ENCODE measurements at places on chromosomes 12 and 14.

DNA sequence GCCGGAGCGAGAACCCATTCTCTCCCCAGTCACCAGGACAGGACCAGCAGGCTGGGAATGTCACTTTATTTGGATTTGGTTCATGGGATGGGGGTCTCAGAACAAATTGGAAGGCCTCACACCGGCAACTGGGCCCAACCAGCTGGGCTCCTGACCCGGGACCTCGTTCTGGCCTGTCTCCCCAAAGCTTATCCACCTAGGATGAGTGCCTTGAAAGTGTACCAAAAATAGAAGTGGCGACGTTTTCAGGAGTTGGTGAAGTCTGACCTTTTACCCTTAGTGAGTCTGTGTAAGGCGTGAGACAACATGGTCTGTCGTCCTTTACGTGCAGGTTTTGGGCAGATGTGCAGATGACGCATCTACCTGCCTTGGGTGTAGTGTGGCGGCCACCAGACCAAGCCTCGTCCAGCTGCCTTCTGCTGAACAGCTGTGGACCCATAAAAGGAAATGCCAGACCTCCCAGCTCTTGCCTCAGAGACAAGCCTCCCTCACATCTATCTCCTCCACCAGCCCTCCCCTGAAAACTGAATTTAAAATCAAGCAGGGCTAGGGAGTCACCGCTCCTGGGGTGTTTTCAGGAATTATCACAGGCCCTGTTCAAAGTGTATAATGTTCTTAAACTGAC is 36.6 kb upstream of the CLMN start:
- no peak for DNase-seq

DNA sequence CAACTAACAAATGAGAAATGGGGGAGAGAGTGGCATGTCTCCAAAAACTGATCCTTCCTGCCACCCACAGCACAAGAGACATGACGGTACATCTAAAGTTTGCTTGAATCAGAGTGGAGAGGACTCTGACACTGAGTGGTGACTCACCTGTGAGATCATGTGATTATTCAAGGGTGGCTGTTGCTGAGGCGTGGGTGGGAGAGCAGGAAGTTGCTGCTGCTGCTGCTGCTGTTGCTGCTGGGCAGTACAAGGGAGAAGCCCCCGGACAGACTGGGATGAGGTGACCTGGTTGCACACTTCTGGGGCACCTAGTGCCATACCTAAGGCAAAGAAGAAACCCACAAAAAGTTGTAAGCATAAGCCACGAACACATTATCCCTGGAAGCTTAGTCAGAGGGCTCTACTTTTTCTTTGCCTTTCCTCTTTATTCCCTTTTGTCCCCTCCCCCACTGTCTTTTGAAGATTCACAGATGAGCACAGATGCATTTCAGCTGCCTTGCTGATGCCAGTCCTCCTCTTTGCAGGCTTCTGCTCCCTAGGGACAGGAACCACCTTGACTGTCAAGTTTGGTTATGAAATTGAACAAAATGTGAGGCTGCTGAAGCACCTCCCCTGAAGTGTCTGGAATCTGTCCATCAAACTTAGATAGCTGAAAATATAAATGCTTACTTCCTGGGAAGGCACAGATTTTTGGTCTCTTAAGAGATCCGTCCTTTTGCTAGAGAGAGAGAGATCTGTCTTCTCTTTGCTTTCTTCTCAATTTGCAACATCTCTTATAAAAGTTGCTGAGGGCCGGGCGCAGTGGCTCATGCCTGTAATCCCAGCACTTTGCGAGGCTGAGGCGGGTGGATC is 29.4 kb upstream of the STAC3 start:
- DNase-seq: peak; percentile 85

DNA sequence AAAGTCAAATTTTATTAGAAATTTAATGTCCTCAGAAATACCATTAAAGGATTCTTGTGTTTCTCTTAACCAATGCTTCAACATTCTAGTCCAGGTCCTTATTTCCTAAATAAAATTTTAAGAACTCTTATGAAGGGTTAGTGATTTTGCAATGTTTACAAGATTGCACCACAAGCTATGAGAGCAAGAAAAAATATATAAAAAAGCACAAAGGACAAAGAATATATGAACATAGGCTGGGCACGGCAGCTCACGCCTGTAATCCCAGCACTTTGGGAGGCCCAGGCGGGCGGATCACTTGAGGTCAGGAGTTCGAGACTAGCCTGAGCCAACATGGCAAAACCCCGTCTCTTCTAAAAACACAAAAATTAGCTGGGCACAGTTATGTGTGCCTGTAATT is 7.7 kb downstream of the RACGAP1 start:
- no peak for DNase-seq

GRCh38 chr12:89779090-89779489 is 70.5 kb upstream of the ATP2B1 start:
- no peak for DNase-seq

DNA sequence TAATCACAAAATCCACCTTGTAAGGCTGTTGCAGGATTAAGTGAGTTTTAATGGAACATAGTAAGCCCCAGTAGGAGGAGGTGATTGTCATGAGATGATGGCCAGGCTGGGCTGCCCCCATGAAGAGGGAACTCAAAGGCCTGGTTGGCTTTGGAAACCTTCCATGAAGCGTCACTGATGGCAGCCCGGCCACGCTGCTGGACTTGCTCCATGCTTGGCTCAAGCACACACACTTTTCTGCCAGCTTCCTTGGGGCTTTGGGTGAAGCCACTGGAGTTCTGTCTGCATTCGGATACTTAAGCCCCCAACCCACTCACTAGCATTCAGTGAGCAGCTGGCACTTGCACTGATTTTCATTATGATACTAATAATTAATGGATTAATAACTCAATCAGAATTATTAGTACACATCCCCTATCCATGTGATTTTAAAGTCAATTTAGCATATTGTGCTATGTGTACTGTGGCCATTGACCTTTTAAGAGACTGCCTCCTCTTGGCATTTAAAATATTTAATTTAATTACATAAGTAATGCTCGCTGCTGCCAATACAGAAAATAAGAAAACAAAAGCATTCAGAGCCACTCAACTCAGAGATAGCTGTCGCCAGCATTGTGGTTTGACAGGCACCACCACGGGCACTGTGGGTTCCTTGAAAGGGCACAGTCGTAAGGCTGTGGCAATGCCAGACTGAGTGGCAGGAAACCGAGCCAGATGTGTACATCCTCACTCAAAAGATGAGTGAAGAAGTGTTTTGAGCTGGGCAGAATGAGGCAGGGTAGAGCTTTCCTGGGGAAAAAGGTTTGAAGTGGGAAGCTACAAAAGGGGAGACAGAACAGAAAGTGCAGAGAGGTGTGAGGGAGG is 15.9 kb downstream of the KRT85 start:
- peak; percentile 41 for DNase-seq

- no peak for DNase-seq
Observed at GRCh38 chr14:42028607-42029006, 421.9 kb downstream of the LRFN5 start.

GRCh38 chr12:6500466-6500865 is 6.6 kb downstream of the NCAPD2 start:
- no peak for DNase-seq

GRCh38 chr12:122282061-122282460 is 15.8 kb upstream of the VPS33A start:
- DNase-seq: no peak

GRCh38 chr12:58833853-58834252 is 86.5 kb downstream of the LRIG3 start:
- no peak for DNase-seq

DNA sequence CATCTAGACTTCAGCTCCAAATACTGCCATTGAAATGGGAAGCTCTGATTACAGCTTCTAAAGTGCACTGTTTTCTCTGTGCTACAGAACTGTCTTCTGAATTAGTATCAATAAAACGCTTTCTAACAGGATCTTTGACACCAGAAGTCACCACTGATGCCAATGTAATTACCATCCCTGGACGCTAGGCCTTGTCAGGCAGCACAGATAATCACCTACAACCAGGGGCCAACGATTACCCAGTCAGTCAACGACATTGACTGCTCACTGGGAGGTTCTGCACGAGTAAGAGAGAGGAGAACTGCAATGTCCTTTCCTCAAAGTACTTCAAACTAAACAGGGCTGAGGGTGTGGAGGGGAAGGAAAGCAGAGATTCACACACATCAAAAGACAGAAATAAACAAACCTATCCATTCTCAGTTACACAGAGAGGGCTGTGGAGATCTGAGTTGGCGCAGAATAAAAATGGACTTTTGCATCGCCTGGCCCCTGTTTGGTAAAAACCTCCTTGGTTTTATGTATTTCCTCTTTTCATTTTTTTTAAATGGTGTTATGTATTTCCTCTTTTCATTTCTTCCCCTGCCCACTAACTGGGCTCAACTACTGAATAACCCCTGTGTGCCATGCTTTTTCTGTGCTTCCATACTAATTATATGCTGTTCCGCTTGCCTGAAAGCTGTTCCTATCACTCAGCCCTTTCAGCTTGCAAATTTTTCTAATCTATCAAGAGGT is 492.2 kb downstream of the APAF1 start:
- no peak for DNase-seq

DNA sequence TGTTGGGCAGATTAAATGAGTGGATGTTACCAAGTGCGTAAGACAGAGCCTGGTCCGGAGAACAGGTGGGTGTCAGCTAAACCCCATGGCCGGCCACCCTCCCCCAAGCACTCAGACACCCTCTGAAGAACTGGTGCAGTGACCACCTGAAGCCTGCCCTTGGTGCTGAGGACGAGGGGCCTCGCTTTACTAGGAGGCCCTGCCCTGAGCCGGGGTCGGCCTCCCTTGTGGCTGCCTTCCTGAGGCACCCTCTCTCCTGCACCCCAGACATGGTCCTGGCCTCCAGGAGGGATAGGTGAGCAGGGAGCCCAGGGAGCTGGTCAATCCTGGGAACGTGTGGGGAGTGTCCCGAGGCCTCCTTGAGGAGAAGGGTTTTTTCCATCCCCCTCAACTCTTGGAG is 4.9 kb upstream of the KIF26A start:
- DNase-seq: no peak

GRCh38 chr12:11150832-11151231 is 16.4 kb upstream of the TAS2R30 start:
- DNase-seq: no peak

DNA sequence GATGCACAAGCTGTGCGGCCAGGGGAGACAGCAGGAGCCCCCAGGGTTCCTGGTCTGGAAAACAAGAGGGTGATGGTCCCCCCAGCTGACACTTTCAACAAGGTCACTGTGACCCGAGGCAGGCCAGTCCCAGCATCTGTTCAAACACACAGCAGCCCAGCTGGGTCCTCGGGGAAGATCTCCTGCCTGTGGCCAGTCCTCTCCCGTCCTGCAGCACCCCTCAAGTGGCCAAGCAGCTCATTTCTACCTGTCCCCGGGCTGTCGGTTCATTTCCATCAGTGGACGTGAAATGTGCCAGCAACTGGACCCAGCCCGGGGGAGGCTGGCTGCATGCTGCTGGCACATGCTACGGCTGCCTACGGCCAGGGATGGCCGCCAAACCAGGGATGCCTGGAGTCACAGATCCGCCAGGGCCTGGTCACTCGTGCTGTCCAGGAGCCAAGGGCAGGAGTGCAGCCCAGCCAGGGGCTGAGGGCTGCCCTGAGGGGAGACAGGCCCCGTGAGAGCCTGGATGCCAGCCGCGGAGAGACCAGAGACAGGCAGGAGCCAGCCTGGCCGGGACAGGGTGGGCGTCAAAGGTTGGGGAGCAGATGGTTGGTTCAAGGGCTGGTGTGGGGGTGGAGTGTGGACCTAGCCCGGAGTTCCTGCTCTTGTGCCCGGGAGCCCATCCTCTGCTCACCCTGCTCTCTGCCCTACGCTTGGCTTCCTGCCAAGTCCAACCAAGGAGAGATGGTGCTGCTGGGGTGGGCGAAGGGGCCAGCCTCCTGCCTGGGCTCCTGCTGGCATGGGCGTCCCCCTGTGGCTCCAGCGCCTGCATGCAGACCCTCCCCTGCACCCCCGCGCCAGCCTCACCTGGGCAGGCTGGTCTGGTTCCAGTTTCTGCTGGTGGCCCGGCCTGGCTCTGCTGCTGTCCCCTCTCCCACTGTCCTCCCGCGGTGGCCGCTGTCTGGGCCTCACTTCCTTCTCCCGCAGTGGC is 143.8 kb downstream of the ADGRD1 start:
- DNase-seq: no peak

GRCh38 chr12:30839643-30840220 is 85.0 kb upstream of the CAPRIN2 start:
- DNase-seq: no peak

DNA sequence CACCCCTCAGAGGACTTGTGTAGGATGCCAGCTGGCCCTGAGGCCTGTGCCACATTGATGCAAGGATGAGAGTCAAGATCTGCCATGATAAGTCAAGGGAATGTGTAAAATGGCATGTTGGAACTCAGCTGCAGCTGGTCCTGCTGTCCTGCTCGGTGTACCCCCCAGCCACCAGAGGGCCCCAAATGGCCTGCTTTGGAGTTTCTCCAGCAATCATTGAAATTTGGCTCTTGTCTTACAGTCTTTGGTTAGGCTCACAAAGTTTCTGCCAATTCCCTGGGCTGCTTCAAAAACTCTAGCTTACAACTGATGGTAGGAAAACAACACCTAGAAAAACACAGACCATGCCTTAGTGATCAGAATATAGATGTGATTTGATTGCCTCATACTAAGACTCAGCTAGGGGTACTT is 76.8 kb downstream of the HSD17B6 start:
- DNase-seq: peak; percentile 35

DNA sequence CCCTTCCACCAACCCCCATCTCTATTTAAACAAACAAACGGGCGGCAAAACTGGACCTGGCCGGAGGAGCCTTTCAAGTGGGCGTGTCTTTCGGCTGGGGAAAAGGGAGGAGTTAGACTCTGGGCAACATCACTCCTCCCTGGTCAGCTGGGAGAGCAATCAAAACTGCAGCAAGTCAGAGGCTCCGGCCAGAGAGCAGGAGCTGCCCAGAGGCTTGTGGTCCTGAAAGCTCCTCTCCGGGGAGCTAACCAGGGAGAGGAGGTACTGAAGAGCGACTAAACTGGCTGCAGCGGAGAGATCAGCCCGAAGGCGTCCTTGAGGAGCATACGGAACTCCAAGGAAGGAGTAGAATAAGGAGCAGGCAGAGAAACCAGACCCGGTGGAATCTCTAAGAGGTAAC is at the start of gene NEUROD4:
TSS of gene NEUROD4 (plus strand) at position 191 of the 400 bp plus-strand sequence. CDS start 6,466 bp downstream, outside the sequence.
- no peak for DNase-seq

- DNase-seq: no peak
Observed at GRCh38 chr12:111455448-111456320, 50.0 kb downstream of the SH2B3 start.

DNA sequence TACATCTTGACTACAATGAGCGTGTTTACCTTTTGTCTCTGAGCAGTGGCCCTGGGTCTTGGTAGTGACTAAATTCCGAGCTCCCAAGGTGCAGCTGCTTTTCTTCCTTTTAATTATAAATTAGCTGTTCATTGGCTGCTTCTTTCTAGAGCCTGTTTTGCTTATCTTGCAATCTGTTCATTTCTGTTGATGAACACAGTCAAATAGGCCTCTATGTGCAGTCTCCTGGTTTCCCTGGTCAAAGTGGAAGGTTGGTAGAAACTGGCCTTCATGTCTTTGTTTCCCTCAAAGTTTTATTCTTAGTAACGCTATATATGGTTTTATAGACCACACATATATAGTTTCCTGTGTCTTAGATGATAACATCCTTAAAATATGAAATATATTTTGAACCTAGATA is 94.1 kb downstream of the DUSP16 start:
- no peak for DNase-seq
